ENCODE measurements at places on chromosomes 13 and 19.

DNA sequence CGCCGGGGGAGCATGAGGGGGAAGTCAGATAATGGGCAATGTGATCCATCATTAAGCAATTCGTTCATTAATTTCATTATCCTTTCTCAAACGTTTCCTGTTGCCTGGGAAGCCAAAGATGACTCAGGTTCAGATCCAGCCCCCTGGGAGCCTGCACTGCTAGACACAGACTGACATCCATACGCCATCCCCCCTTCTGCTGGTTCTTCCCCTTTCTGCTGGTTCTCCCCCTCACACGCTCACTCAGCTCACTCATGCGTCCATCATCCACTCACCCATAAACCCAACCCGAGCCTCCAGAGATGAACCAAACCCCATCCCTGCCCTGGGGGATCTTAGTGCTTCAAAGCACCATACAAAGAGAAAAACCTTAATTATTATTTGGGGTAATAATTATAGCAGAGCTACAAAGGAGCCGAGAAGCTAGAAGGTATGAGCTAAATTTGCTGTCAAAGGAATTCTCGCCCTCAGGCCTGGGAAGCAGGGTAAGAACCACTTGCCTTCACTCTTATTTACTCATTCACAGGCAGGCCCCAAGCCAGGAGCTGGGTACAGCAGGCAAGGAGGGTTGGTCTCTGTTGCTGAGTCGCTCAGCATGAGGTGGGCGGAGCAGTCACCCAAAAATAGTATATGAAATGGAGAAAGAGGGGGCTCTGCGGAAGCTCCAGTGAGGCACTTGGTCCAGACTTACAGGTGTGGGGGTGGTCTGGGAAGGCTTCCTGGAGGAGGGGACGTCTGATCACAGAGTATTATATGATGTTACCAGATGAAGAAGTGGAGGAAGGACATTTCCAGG lies 7.0 kb upstream of the ZNF444 start:
- peaks cover 8% of the 10 kb centered on the region for H3K4me1 ChIP-seq
- H3K27me3 ChIP-seq, result no peaks in the 10 kb centered on the region
- no peak overlapping the region for H3K27ac ChIP-seq

DNA sequence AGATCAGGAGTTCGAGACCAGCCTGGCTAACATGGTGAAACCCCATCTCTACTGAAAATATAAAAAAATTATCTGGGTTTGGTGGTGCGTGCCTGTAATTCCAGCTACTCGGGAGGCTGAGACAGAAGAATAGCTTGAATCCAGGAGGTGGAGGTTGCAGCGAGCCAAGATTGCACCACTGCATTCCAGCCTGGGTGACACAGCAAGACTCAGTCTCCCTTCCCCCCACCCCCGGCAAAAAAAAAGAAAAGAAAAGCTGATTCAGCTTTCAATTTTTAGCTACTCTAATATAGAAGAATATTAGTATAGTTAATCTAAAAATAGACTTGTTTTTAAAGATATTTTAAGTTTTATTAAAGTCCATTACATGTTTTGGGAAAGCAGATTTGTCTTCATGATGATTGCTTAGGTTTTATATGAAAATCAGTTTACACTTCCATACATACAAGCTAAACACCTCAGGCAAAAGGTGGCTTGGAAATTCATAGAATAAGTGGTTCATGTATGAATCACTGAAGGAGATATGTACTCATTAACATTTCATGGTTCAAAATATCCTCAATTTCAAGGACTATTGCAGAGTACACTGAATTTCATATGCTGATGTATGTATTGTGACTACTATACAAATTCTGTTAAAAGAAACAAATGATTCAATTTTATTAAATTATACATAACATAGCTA lies 165.2 kb downstream of the TDRD3 start:
- no peak for DNase-seq
- no peaks in the 10 kb centered on the region for H3K4me1 ChIP-seq
- no peaks in the 10 kb centered on the region for H3K36me3 ChIP-seq

GRCh38 chr19:13989487-13989886 lies 16.6 kb downstream of the RFX1 start:
- H3K27ac ChIP-seq, result no peak overlapping the region
- H3K4me3 ChIP-seq, result no peak overlapping the region
- no peaks in the 10 kb centered on the region for H3K27me3 ChIP-seq
- H3K36me3 ChIP-seq, result peaks cover 18% of the 10 kb centered on the region
- DNase-seq, result no peak
- H3K4me1 ChIP-seq, result peaks cover 20% of the 10 kb centered on the region

DNA sequence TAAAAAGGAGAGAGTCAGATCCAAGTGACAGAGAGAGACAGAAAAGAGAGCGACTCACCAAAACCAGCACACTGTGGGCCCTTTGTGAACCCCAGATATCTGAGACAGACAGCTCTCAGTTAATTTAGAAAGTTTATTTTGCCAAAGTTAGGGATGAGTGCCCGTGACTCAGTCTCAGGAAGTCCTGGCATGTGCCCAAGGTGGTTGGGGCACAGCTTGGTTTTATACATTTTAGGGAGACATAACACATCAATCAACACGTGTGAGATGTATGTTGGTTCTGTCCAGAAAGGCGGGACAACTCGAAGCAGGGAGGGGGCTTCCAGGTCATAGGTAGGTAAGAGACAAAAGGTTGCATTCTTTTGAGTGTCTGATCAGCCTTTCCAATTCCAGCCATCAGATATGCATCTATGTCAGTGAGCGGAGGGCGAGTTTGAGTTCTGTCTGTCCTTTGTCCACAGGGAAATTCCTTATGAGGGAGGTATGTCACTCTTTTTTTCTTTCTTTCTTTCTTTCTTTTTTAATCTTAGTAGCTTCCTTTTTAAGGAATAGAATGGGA lies 37.2 kb upstream of the ATP11A start:
- DNase-seq, result no peak
- H3K27me3 ChIP-seq, result no peaks in the 10 kb centered on the region
- no peaks in the 10 kb centered on the region for H3K36me3 ChIP-seq
- no peaks in the 10 kb centered on the region for H3K4me1 ChIP-seq
- no peak overlapping the region for H3K27ac ChIP-seq
- no peak overlapping the region for H3K4me3 ChIP-seq

GRCh38 chr13:68727798-68728197 lies 1379.8 kb upstream of the ATXN8OS start:
- DNase-seq, result no peak
- H3K36me3 ChIP-seq, result no peaks in the 10 kb centered on the region
- H3K27me3 ChIP-seq, result no peaks in the 10 kb centered on the region
